ENCODE measurements at places on chromosomes 6 and 20.

DNA sequence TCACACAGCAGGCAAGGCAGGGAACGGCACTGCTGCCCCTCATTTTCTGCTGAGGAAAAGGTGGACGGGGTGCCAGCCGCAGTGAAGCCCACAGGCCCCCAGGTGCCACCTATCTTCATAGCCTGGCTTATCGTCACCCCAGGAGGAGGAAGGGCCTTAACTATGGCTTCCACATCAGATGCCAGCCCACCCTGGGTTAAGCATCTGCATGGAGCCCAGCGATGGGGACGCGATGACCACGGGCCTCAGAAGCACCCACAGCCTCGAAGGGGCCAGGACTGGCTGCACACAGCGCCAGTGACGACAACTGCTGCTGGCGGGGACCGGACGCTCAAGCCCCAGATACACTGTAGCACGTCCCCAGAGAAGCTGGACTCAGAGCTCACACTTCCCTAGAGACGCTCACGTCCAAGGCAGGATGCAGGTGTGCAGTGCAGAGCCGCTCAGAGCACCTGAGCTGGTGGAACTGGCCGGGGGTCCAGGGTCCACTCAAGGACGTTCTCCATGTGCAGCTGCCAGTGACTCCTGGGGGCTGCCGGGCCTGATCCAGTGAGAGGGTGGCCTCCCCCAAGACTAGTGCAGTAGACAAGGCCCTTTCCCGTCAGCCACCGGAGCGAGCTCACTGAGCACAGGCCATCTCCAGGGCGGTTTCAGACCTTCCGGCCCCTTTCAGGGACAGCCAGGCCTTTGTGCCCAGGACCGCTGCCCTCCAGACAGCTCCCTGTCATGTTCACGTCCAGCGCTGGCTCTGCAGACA, 83.0 kb downstream of the YTHDF1 start:
- DNase-seq: no peak

DNA sequence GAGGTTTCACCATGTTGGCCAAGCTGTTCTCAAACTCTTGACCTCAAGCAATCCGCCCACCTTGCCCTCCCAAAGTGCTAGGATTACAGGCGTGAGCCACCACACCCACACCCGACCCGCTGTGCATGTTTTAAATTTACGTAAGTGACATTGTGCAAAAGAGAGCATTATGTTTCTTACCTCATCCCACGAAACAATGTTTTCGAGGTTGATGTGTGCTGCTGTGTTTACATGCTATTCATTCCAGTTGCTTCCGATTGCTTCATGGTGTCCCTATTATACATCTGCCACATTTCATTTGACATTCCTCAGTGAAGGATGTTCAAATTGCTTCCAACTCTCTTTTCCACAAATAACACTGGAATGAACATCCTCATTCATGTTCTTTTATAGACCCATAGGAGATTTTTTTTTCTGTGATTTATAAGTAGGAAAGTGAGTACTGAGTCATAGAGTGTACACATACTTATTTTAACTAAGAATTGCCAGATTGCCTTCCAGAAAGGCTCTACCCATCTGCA, 403.9 kb upstream of the JARID2 start:
- no peak for DNase-seq

DNA sequence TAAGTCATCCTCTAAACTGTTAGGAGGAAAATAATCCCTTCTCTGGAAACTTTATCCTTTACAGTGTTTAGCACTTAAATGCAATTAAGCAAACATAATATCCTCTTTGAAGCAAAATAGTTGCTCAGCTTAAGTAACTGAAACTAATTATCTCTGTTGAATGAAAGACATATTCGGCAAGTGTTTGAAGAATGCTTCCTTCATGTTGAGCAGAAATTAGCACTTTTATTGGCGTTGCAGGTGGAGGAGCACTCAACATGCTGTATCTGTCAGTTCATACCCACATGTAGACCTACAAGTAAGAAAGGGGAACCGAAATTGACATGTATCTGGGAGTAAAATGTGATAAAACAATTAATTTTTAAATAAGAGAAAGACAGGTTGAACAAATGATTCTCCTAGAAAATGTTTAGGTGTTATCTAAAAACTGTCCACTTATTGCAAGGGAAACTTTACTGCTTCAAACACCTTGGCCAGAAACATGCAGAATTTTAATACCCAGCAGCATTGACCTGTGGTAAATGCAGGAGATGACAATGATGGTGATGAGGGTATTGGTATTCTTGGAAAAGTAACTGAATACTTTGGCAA, 987.0 kb upstream of the MAP3K7 start:
- no peak for DNase-seq

GRCh38 chr20:55437798-55438415, 567.4 kb downstream of the CBLN4 start:
- DNase-seq: no peak

DNA sequence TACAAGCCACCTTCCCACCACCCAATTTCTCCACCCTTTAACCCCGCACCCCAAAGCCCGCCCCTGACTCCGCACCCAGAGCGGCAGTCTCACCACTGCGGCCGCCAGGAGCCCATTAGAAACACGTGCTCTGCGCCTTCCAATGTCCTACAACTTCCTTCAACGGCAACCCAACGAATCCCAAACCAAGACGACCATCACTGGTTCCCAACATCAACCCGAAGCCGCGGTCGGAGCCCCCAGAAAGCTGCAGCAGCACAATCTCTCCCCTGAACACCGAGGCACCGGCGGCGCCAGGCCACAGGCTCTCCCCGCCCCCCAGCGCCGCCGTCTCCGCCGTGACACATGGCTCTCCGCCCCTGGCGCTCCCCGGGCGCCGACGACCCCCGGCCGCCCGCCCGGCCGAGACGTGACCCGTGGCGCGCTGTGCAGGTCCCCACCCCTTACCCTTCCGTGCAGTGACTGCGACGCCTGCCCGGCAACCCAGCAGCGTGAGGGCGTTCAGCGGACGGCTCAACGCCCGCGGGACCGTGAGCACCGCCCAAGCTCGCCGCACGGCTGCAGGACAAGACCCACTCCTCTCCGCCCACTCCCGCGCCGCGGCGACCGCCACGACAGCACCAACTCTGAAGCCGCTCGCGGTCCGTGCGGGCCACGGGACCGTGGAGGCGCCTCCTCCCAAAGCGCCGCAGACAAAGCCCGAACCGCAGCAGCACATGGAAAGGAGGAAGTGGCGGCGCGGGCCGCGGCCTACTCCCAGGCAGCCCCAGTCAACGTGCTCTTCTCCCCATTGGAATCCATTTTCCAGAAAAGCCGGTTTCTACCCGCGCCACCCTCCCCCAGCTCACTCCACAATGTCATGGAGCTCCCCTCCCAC, 551 bp downstream of the SYNCRIP start:
- DNase-seq: peak; percentile 63

- no peak for DNase-seq
Measured at GRCh38 chr20:38337561-38338140, 8.6 kb upstream of the LBP start.

DNA sequence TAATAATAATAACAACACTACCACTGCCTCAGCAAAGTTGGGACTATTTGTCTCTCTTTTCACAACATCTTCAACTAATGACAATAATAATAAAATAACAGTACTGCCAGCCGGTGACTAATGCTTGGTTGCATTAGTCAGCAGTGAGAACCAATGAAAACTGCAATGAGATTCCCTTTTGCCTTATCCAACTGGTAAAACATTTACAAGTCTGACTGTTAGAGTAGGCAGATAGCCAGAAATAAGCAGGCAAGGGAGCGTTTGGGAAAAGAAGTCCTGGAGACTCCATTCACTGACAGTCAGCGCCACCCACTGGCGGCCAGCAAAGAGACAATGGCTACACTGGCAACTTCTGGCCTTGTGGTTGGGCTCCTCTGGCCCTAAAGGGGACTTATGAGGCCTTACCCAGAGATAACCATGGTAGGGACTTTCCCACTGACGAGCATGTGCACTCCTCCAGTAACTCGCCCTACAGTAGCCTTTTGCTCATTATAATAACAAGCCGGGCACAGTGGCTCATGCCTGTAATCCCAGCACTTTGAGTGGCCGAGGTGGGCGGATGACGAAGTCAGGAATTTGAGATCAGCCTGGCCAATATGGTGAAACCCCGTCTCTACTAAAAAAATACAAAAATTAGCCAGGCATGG, 3.4 kb upstream of the NSFL1C start:
- peak; percentile 19 for DNase-seq

GRCh38 chr6:21902628-21903169, 309.1 kb downstream of the SOX4 start:
- no peak for DNase-seq

- DNase-seq: peak; percentile 72
Measured at GRCh38 chr6:52574709-52575501, 2.0 kb downstream of the TRAM2 start.

GRCh38 chr6:166341977-166342348, 382 bp downstream of the SFT2D1 start:
- no peak for DNase-seq

DNA sequence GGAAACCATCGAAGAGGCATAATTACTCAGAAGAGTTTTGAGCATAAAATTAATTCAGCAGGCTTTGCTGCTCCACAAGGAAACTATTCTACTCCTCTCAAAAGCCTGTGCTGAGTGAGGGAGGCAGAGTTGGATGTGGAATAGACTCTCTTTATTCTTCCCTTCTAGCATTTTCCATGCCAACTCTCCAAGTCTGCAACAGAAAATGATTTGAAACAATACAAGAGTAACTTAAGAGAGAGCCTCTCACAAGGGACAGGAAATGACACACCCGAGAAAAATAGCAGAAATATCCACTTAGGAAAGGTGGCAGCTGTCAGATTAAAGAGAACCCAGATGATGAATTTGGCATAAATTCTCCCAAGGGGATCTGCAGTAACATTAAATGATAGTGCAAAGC, 26.3 kb upstream of the LAMP5 start:
- no peak for DNase-seq

DNA sequence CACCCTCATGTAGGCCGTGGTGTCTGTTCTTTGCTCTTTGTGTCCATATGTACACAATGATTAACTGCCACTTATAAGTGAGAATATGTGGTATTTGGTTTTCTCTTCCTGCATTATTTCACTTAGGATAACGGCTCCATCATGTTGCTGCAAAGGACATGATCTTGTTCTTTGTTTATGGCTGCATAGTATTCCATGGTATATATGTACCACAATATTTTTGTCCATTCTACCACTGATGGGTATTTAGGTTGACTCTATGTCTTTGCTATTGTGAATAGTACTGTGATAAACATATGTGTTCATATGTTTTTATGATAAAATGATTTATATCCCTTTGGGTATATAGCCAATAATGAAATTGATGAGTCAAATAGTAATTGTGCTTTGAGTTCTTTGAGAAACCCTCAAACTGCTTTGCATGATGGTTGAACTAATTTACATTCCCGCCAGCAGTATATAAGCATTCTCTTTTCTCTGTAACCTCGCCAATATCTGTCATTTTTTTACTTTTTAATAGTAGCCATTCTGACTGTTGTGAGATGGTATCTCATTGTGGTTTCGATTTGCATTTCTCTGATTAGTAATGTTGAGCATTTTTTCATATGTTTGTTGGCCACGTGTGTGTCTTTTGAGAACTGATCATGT, 174.4 kb upstream of the NT5E start:
- DNase-seq: no peak
